NCI-H2029 treated with DMSO at 0.1 percent for 48 hours (cell line): ENCODE measurements at places on chromosomes 7 and 10.

DNA sequence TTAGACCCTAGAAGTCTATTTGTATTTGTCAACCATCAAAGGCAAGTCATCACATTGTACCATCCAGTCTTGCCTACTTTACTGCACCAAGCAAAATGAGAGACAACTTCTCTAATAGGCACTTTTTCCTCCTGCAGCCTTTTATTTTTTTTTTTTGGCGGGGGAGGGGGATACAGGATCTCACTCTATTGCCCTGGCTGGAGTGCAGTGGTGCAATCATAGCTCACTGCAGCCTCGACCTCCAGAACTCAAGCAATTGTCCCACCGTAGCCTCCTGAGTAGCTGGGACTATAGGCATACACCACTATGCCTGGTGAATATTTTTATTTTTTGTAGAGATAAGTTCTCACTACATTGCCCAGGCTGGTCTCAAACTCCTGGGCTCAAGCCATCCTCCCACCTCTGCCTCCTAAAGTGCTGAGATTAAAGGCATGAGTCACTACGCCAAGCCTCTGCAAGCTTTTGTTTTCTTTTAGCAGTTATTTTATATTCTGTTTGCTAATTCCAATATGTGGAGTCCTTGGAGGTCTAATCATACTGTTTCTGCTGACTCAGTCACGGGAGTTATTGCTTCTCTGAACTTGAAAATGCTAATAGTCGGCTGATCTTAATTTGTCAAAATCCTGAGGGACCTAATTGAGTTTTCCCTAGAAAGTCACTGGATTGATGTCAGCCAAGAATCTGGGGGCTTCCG lies 14.2 kb downstream of the KPNA7 start:
- no peak for DNase-seq

GRCh38 chr10:127813290-127813689 lies 76.3 kb downstream of the FOXI2 start:
- DNase-seq: no peak

DNA sequence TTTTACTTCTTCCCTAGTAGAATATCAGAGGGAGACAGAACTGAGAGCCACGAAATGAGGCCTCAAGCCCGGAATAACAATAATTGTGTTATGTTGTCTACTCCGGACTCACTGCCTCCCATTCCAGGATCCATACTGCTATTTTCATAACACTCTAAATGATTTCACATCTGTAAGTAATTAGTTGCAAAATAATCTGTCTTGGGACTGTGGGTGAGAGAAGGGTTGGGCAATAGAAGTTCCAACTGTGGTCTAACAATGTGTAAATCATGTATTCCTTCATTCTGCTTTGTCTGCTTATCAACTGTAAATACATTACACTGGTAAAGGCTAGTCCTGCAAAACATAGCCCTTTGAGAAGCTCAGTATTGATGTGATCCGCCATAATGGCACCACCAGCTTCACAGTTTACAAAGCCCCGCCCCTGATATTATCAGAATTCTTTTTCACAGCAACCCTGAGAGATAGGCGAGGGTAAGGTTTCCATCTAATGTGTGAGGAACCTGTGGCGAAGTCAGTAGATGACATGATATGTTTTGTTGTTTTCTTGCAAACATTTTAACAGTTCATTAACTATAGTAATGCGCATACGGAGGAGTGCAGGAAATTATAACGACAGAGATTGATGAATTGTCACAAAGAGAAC lies 265.7 kb upstream of the BMPER start:
- no peak for DNase-seq

DNA sequence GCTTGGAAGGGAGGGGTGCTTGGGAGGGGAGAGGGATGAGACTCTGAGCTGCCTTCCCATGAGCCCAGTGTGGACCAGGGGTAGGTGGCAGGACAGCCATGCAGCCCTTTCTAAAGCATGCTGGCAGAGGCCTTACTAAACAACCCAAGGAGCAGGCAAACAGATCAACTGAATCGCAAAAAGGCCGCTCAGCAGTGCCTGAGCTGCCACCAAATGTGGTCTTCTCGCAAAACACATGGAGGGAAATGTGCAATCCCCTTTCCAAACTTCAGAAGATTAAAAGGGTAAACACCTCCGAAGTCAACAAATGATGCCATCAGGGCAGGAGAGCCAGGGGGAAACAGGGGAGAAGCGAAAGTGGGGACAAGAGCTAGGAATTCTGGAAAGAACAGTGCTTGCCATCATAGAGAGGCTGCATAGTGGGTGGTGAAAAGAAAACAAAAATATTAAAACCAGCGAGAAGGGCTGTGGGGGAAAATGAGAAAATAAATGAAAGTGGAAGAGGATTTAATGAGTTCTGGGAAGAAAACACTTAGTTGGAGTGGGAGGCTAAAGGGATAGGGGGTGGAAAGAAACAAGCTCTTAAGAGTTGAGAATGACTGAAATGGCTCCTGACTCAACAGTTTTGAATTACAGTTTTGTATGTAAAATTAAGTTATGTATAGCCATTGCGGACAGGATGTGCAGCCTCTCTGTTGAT lies 62.2 kb upstream of the ZNF32 start:
- DNase-seq: no peak

DNA sequence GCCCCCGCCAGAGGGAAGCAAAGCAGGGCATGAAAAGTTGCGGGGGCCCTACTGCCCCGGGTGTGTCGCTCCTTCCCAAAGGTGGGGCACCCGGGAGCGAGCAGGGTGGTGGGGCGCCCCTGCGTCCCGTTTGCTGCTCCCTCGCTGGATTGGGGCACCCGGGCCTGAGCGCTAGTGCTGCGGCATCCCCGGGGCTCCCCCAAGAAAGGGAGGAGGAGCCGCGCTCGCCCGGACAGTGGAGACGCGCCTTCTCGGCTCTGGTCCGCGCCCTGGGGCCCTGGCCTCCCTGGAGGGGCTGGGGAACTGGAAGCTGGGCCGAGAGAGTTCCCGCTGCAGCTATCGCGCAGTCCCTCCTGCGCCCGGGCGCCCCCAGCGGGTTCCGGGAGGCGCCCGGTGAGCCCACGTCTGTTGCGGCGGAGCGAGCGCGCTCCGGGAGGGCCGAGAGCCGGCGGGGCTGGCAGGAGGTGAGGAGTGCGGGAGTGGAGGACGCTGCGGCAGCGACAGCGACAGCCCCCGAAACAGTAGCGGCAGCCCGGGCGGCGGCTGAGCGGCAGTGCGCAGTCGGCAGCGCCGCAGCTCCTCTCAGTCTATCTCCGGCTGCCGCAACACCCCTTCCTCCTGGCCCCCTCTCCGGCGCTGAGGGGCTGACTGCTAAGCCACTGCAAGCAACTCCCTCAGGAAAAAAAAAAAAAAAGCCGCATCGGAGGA lies 504 bp upstream of the BMPER start:
- no peak for DNase-seq

DNA sequence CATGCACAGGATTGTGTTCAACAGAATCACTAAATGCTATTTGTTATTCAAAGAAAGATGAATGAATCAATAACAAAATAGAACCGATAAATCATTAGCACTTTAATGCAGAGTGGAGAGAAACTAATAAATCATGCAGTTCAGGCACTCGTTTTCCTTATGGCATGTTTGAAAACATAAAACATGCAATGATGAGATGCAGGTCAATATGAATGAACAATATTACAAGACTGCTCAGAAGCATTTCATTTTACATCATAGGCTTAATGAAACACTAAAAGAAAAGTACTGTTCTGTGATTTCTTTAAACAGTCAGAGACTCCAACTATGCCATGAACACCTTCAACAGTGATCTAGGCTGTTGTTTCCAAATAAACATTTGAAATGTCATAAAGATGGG lies 158.1 kb upstream of the ETV1 start:
- DNase-seq: no peak

DNA sequence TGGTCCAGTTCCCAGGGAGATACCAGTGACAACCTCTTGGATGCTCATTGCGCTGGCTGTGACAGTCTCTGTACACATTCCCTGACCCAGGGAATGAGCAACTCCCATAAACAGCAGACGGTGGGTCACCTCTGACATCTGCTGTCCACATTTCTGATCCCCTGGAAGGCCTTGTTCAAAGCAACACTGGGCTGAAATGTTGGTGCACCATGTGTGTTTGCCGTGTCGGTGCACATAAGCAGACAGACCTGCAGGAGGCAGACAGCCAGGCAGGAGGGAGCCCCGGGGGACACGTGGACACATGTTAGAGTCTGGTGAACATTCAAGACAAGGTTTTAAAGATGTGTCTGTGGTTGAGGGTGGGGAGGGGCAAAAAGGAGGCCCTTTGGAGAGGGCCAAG lies 254.9 kb downstream of the PLXNA4 start:
- DNase-seq: no peak

- no peak for DNase-seq
Observed at GRCh38 chr10:110498982-110499795, 1.5 kb downstream of the DUSP5 start.

DNA sequence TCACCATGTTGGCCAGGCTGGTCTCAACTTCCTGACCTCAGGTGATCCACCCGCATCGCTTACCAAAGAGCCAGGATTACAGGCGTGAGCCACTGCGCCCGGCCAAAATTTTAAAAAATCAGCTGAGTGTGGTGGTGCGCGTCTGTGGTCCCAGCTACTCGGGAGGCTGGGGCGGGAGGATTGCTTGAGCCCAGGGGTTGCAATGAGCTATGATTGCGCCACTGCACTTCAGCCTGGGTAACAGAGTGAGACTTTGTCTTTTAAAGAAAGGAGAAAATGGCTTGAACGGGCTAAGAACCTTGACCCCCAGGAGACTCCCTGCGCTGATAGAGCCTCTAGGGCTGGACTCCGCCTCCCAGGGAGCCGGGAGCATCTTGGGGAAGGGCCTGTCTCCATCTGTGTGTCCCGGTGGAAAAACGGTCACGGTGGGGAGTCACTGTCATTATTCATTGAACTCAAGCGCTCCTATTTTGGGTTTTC lies 760 bp upstream of the KCTD7 start:
- no peak for DNase-seq

DNA sequence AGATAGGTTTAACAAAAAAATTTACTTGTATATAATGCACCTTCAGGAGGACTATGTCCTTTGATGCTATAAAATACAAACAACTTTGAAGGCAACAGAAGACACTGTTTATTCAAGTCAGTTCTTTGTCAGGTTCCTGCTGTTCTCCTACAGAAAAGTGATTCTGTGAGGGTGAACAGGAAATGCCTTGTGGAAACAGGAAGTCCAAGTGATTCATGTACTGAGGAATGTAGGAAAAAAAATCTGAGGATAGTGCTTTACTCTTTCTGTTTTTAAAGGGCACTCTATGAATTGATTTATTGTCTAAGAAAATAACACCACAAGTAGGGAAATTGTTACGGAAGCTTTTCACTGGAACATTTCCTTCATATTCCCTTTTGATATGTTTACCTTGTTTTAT lies 171.9 kb downstream of the HDAC9 start:
- DNase-seq: no peak

- DNase-seq: no peak
Observed at GRCh38 chr10:49265885-49266284, 33.1 kb upstream of the C10orf71 start.

DNA sequence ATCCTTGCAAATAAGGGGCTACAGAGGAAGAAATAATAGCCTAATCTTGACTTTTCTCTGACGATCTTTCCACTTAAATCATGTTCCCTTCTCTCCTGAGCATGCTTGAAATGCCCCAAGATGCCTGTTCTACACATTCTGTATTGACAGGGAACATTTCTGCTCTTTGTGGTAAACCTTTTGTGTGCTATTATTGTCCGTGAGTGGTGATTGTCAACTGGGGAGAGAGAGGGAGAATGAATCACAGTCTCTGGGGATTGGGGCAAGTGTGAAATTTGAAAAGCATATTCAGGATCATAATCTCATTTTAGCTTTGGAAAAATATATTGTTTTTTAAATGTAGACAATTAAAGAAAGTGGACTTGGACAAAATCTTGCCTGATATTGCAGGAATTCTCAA lies 20.6 kb downstream of the UBTD1 start:
- DNase-seq: no peak

GRCh38 chr7:16189026-16189715 lies 232.2 kb downstream of the CRPPA start:
- no peak for DNase-seq

GRCh38 chr10:87861566-87861952 lies 1.8 kb downstream of the KLLN start:
- DNase-seq: no peak

- no peak for DNase-seq
Observed at GRCh38 chr7:19811386-19811785, 38.0 kb upstream of the TMEM196 start.

DNA sequence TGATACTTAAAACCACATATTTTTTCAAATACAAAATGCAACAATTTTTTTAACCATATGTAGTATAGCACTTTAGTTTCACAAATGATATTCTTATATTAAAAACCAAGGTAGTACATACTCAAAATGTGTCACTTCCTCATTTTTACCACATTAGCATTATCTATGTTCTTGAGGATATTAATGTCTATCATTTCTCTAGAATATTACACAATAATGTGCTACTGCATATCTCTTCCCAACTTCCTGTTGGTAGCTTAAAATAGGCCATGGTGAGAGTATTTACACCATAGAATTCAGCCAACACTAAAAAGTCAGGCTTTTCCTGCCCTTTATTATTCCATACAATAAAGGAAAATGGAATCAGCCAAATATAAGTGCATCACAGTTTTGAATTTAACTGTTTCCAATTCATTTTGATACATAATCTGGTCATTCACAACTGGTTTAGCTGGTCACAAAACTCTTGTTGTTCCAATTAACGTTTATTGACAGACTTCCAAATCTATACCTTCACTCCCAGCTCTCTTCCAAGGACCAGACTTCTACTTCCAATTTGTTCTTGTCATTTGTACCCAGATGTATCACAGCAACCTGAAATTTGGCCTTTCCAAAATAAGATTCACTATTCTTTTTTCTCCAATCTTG lies 20.0 kb upstream of the LRRC17 start:
- DNase-seq: no peak

GRCh38 chr7:67990003-67990402 lies 993.4 kb downstream of the TYW1 start:
- no peak for DNase-seq

GRCh38 chr7:47300472-47301104 lies 281.3 kb downstream of the TNS3 start:
- DNase-seq: no peak

DNA sequence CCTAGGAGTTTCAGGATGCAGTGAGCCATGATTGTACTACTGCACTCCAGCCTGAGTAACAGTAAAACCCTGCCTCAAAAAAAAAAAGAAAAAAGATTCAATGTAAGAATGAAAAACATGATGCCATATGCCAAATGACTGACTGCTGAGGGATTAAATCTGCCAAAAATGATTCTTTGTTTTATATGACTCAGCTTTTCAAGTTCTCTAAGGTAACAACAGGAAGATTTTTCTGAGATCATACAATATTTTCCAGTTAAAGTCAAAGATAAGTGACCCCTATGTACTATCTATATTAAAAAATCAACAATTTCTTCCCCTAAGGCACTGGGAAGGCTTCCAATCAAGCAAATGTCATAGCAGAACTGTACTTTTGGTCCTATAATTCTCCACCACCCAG lies 271.2 kb upstream of the IMMP2L start:
- no peak for DNase-seq

- no peak for DNase-seq
Observed at GRCh38 chr7:25752154-25752553, 399.8 kb upstream of the NFE2L3 start.

DNA sequence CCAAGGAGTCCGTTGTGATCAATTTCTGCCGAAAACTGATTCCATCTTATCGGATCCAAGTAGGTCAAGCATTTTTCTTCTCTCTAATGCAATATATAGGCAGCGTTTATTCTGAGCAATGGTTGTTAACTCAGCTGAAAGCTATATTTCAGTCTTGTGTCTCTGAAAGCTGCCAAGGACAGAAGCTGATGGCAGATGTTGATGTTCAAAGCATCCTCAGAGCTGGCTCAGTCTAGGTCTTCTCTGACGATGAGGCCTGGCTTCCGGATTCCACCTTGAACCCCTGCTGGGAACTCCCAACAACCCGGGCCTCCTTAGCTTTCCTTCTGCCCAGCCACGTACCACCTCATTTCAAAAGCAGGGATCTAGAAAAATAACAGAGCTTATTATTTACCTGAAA lies 863.6 kb downstream of the NRG3 start:
- DNase-seq: no peak
